Gastrocnemius medialis (tissue), 4 donors: ENCODE measurements at places on chromosomes 16 and 17. TPM values are rescaled to one million over a fixed set of nuclear protein-coding genes. Genes with fewer than 3 reads are reported as not detected.

DNA sequence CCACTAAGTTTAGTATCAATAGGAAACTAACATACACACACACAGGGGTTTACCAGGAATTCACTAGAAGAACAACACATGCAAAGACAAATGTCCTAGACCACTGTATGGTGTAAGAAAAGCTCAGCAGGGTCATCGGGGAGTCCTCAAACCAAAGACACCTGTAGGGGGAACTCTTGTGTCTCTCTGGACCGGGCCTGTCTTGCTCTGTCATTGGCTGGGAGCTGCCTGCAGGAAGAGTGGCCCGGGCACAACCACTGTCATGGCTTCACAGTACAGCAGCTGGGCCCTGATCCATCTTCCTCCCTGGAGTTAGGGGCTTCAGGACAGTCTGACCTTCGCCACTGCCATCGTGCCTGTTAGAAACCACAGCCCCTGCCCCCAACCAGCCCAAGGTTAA lies 263.6 kb upstream of the DYNLRB2 start:
- H3K4me3 ChIP-seq = no peak overlapping the region
- no peak for DNase-seq
- H3K4me1 ChIP-seq = no peaks in the 10 kb centered on the region
- no peak overlapping the region for H3K27ac ChIP-seq
- H3K27me3 ChIP-seq = no peaks in the 10 kb centered on the region

- peak overlapping the region; percentile 54 for H3K27ac ChIP-seq
- no peak for DNase-seq
- no peak overlapping the region for H3K4me3 ChIP-seq
- H3K4me1 ChIP-seq = peaks cover 21% of the 10 kb centered on the region
- H3K36me3 ChIP-seq = no peaks in the 10 kb centered on the region
These were observed 40.1 kb downstream of the HIC1 start for GRCh38 chr17:2094891-2095535.

DNA sequence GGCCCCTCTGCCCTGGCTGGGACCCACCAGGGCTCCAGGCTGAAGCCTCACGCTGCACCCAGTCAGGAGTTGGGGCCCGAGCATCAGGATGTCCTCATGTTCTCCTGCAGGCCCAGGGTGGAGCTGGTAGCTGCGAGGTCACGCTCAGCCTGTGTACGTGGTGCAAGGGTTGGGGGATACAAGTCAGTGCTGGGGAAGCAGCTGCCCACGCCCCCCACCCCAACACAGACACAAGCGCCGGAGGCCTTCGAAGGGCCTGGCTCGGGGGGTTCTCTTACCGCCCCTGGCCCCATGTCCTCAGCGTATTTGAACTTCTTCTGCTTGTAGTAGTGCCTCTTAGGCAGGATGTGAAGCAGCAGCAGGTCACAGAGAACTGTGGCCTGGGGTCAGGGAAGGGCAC lies 4.9 kb upstream of the CAMKK1 start:
- no peaks in the 10 kb centered on the region for H3K36me3 ChIP-seq
- no peak for DNase-seq
- H3K27me3 ChIP-seq = no peaks in the 10 kb centered on the region
- peaks cover 21% of the 10 kb centered on the region for H3K4me1 ChIP-seq

The CCL2 gene
- 3.9 TPM for total RNA-seq

The SPATA22 gene
- total RNA-seq = 0.23 TPM
